ENCODE measurements at places on chromosomes 11 and 22. TPM values are rescaled to one million over a fixed set of nuclear protein-coding genes. Genes with fewer than 3 reads are reported as not detected.
A peak's percentile ranks its signal among the peaks of the same experiment; 100 is the strongest.

Gene CD82
- total RNA-seq: 343 TPM

- no peak for DNase-seq
Measured at GRCh38 chr11:1221848-1222311, 986 bp upstream of the MUC5B start.

Gene USH1C
- total RNA-seq: not detected

Gene APLP2
- total RNA-seq: 29.7 TPM

DNA sequence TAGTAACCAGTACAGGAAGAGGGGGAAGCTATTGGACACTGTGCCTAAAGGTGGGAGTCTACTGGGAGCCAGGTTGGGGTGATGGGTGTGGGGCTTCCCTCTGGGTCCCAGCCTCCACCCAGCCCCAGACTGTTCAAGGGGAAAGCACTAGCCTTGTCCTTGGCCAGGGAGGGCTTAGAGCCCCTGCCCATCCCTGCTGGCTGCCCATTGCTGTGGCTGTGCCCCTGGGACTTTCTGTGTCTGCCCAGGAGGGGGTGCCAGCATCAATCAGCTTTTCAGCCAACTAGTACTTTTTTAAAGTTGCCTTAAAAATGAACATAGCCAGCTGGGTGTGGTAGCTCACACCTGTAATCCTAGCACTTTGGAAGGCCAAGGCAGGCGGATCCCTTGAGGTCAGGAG, 19.9 kb downstream of the INCENP start:
- no peak for DNase-seq

Gene MRGPRX3
- not detected for total RNA-seq

DNA sequence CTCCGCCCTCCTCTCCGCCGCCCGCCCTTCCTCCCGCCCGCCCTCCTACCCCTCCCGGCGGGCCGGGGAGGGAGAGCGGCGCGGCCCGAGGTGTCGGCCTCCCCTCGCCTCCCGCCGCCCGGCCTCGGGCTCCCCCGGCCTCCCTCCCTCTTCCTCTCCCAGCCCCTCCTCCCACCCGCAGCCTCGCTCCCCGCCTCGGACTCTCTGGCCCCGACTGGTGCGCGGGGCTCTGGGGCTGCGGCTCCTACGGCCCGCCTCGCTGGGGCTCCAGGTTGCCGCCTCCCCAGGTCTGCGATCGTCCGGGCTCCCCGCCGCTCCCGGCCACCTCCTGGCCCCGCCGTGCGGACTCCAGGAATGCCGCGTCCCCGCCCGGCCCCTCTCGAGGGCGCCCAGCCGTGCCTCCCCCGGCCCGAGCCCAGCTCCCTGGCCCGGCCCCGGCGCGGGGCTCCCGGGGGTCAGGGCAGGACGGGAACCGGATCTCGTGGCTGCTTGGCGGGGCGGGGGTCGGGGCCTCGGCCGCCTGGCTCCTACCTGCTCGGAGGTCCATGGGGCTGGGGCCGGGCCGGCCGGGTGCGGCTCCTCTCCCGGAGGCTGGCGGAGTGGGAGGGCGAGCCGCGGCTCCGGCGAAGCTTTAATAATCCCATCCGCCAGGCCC, at the start of gene CLCF1:
Gene CLCF1, minus strand, starts transcription at position 606 of the 655 bp plus-strand sequence. Its CDS starts 59 bp downstream, at position 547.
- DNase-seq: peak; percentile 31

DNA sequence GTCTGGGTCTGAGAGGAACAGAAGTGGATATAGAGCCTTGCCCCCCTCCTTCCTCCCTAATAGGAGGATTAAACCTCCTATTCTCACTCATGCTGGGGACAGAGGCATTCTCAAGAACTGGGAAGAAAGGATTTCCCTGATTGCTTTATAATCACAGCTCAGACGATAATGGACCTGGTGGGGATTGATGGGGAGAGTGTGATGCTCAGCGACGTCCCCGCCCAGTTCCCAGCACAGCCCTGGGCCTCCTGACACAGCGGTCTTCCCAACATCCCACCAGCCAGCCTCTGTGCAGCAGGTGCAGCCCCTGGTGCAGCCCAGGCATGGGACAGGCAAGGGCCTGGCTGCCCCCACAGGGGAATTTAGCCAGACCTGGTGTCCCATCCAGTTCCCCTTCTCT, 28.4 kb downstream of the TRIM29 start:
- no peak for DNase-seq

Gene GTPBP1
- 82.4 TPM for total RNA-seq

- DNase-seq: no peak
Measured at GRCh38 chr11:122168218-122168617, 52.2 kb upstream of the BLID start.

Gene B4GALNT4
- total RNA-seq: 1.9 TPM

GRCh38 chr11:44267750-44268613, 42.0 kb downstream of the ALX4 start:
- DNase-seq: no peak

GRCh38 chr11:6968816-6969215, 42.6 kb downstream of the ZNF215 start:
- DNase-seq: no peak

DNA sequence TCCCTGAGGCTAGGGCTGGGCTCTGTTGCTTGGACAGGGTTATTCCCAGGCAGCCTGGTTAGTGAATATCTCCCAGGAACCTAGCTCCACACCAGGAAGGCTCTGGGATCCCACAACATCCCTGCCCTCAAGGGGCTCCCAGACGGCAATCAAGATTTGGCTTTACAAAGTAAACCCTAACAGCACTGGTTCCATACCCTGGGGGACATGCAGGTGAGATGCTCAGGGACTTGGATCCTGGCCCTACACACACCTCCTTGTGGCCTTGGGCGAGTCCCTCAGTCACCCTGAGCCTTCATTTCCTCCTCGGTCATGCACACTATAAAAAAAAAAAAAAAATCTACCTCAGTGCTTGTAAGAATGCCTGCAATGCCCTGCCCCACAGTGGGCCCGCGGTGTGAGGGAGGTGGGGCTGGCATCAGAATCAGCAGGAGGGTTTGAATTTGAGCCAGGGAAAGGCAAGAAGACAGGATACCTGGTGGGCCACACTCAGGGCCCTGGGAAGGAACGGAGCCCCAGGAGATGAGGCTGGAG, 86.3 kb downstream of the MORC2 start:
- DNase-seq: no peak

- DNase-seq: no peak
Measured at GRCh38 chr11:66850588-66851238, 6.2 kb upstream of the LRFN4 start.

DNA sequence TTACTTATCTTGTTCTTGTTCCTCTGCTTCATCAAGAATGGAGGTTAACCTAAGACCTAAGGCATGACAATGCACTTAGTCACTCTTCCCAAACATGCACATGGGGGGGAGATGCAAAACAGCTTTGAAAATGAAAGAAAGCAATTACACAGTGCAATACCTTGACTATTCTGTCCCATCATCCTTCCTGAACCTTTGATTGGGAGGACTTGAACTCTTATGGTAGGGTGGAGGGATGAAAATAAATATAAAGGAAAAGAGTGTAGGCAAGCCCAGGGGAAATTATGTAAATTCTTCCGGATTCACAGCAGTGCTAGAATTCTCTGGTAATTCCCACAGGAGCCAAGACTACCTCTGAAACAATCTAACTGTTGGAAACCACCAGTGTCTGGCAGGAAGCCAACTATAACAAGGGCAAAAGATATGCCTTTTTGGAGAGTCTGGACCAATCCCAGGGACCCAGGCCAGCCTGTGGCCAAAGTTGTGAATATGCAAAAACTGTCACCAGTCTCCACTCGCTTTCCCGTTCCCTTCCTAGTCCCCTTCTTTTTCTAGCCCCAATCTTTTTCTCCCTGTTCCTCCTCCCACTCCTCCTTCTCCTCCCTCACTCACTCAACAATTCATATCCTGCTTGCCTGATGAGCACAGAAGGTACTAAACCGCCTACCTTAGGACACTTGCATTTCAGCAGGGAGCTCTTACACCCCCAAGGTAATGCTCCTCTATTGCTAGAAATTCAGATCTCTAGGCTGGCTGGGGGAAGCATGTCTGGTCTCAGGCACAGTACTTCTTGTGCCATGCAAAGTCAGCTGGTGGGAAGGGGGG, 2.5 kb upstream of the RCN1 start:
- no peak for DNase-seq

DNA sequence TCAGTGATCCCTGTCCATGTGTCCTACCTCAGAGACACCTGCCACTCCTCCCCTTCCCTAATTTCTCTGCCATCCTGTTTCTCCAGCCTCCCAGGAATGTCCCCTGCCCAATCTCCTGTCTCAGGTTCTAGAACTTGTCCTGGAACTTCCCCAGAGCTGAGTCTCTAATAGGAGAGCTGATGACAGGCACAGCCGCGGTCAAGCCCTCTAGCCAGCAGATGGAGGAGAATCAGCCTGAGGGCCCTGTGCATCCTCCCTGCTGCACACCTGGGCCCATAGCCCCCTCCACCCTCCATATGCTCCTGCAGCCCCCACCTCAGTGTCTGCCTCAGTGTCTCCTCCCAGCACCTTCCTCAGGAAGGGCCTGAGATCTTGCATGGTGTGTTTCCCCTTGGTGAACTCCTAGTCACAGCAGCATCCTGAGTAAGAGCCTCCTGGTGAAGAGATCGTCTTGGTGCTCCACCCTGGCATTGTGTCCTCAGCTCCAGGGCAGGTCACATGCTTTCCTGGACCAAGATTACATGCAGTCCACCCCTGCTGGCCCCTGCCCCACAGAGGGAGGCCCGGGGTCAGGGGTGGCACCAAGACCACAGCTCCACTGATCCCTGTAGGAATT, 43.9 kb upstream of the VPREB1 start:
- DNase-seq: no peak

Gene LRRC10B
- not detected for total RNA-seq

Gene NNMT
- total RNA-seq: not detected

GRCh38 chr11:123509737-123510578, 79.9 kb downstream of the GRAMD1B start:
- DNase-seq: no peak

GRCh38 chr22:19343470-19343869, 52.0 kb upstream of the CLTCL1 start:
- DNase-seq: no peak

GRCh38 chr11:82890936-82891335, 9.3 kb downstream of the PRCP start:
- DNase-seq: no peak

DNA sequence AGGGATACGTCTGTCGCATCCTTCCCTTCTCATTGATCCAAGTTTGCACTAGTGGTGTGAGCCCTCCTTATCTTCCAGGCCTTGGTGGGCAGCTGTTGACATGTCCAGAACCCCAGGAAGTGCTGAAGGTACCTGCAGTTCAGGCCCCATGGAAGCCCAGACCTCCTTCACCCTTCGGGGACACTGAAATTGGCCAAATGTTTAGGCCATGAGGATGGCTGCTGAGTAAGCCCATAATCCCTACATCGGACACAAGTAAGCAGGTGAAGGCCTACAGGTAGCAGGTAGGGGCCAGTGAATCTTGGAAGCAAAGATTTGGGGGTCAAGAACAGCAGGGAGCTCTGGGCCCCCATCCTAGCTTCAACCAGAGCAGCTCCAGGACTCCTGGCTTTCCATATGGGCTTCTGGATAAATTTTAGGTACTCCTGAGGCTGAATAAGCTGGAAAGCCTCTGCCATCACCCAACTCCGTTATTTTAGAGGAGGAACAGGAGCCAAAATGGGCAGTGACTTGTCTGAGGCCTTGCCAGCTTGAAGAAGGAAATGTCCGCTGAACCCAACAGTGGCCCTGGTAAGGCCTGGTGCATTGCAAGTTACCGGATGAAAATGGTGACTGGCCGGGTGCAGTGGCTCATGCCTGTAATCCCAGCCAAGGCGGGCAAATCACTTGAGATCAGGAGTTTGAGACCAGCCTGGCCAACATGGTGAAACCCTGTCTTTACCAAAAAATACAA, 45.2 kb downstream of the MORC2 start:
- no peak for DNase-seq

GRCh38 chr11:69656536-69657455, 15.8 kb downstream of the CCND1 start:
- DNase-seq: no peak

DNA sequence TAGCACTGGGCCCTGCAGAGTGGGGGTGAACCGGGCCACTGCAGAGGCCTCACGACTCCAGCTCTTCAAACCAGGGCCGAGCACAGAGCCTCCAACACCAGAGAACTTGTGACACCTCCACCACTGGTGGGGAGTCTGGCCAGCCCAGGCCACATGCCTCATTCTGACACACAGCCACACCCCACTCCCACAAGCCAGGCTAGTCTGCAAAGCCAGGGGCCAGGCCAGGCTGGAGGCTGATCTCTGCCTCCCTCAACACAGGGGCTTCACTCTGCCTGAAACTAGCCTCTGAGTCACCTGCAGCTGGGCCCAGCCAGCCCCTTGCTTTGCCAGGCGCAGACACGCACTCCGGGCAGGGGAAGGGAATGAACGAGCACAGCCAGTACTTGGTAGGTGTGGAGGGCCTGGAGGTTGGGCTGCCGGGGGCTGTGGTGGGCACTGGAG, 102.9 kb downstream of the MED15 start:
- no peak for DNase-seq

- no peak for DNase-seq
Measured at GRCh38 chr11:105689631-105690030, 79.8 kb downstream of the GRIA4 start.

GRCh38 chr11:34836958-34837856, 79.0 kb downstream of the APIP start:
- no peak for DNase-seq

DNA sequence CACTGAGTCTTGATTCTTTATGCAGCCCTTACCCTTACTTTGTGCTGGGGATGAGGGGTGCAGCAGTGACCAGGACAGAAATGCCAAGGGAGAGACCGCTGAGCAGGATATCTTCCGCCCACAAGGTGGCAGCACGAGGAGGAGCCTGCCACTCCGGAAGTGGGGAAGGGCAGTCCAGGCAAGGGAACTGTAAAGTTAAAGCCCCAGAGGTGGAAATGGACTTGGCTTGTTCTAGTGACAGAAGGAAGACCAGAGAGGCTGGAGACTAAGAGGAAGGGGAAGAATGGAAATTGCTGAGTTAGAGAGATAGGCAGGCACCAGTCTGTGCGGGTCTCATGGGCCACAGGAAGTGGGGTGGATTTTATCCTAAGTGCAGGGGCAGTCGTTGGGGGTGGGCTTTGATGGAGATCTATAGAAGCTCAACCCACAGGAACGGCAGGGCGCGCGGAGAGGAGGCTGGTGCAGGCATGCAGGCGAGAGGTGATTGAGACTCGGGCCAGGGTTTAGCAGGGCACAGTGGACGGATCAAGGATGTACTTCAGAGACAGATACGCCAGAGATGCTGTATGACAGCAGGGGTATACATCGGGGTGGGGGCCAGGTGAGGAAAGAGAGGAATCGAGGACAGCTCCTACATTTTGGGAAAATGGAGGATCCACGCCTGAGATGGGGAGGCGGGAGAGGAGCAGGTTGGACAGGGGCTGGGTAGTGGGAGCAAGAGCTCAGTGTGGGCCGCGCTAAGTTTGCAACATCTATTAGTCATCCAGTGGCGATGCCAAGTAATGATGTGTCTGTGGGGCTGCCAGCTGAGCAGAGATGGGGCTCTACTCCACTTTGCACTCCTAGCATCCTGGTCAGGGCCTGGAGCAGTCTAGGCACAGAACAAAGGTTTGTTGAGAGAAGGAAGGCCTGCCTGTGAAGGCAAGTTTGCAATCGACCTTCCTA, 3.3 kb upstream of the GRK2 start:
- DNase-seq: peak; percentile 75

DNA sequence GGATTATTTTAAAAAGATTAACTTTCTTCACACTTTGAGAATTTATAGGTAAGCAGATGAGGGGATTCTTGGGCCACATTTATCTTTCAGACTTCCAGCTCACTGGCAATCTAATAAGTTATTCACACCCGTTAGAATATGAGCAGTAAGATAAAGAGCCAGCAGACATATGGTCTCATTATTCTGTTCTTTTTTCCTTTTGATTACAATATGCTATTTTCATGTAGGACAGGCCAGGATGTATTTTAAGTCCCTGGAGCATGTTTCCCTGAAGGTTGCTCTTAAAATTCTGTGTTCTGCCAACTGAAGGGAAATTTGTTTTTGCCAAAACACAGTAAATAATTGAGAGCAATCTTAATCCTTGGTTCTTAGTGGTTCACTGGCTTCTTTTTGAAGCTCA, 22.2 kb downstream of the PDHX start:
- no peak for DNase-seq

Measured in activated naive CD8-positive, alpha-beta T cell treated with anti-CD3 and anti-CD28 coated beads for 36 hours (primary cell).